ENCODE measurements at places on chromosomes 2 and 18. TPM values are rescaled to one million over a fixed set of nuclear protein-coding genes. Genes with fewer than 3 reads are reported as not detected.

DNA sequence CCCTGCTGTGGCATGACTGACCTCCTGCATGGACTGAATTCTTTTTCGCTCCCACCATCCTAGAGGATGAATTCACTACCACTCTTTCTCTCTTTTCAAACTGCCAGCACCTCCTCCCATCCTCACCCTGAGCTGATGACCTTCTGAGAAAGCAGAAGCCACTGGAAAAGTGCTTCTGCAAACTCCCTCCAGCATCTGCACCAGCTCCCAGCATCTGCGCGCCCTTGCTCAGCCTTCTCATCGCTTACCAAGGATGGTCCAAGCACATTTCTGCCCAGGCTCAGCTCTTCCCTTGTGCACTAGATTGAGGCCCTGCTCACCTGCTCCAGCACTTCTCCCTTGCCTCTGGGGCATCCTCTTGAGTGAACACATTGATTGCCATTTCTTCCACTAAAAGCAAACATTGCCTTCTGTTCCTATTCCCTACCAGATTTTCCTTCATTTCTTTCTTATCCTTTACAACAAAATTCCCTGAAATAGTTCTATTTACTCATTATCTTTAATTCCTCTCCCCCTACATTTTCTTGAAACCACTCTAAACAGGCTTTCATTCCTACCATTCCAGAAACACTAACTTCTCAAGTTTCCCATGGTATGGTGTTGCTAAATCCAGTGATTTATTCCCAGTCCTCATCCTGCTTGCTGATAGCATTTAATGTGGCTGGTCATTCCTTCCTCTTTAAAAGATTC is 42.7 kb upstream of the IL1RL1 start:
- no peak for DNase-seq

GRCh38 chr18:2423761-2424160 is 147.5 kb downstream of the METTL4 start:
- no peak for DNase-seq

GRCh38 chr18:50190236-50190635 is 4.7 kb downstream of the MYO5B start:
- no peak for DNase-seq

DNA sequence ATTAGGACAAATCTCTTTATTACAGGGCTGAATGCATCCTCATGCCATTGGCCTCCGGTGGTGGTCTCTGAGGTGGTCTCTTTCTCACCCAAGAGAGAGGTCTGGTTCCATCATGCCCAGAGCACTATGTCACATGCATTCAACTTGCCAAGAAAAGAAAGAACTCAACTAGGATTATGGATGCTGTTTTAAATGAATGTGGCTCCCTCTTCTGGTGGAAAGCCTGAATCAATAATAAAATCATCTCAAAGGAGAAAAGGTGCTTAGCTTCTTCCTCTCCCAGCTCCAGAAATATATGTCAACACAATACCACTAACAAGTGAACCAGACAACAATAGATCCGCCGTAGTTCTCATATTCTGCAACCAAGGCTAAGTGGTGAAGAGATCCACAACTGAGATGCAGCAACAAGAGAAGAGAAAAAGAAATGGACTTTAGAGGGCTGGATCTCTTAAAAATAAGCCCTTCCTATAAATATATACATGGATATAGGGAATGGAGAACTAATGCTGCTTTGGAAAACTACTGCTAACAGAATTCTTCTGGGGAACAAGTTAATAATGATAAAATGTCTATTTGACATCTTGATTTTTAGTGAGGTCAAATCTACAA is 396.8 kb downstream of the NCKAP5 start:
- no peak for DNase-seq

DNA sequence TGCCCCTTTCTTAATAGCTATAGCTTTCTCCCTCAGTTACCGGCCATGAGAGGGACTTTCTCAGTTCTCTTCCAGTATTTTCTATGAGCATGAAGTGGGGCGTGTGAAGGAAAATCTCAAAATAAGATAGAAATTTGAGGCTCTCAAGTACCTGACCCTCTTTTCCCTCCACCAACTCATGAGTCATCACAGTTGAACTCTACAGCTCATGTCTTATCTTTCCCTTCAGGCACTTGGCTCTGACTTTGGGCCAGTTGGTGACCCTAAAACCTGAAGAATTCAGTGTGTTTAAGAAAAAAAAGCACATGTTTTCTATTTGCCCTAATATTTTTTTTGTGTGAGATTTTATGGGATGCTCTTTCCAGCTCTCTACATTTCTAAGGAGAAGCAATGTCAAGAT is 896.7 kb upstream of the ZEB2 start:
- DNase-seq: no peak

DNA sequence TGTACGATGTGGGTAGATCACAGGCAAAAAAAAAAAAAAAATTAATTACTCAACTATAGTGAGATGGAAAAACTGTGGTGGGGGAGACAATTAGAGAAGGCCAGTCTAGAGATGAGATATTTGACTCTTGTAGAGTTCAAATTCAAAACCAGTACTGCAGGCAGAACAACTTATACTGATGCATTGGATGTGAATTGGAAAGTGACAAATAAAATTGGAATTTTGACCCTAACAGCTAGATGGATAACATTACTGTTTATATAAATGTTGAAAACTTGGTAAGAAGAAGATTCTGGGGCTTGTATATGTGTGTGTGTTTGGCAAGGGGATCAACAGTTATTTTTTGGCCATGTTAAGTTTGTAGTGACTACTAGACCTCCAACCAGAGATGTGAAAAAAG is 256.9 kb downstream of the RND3 start:
- no peak for DNase-seq

GRCh38 chr2:216648105-216648504 is 14.9 kb downstream of the IGFBP2 start:
- no peak for DNase-seq

DNA sequence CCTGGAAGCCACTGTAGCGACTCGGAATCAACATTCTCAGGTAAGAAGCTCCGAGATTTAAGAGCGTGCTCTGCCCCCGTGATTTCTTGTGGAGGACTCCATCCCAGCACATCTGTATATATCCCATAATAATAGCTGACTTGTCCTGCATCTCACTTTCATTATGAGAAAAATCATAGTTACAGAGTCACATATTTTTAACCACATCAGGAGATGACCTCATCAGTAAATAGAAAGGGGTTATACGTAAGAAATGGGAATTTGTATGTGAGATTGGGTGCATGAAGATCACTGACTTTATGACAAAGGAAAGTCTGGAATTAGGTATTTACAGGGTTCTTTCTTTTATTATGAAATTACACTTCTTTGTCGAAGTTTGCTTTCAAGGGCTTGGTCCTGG is 16.4 kb upstream of the TMEM18 start:
- DNase-seq: no peak

DNA sequence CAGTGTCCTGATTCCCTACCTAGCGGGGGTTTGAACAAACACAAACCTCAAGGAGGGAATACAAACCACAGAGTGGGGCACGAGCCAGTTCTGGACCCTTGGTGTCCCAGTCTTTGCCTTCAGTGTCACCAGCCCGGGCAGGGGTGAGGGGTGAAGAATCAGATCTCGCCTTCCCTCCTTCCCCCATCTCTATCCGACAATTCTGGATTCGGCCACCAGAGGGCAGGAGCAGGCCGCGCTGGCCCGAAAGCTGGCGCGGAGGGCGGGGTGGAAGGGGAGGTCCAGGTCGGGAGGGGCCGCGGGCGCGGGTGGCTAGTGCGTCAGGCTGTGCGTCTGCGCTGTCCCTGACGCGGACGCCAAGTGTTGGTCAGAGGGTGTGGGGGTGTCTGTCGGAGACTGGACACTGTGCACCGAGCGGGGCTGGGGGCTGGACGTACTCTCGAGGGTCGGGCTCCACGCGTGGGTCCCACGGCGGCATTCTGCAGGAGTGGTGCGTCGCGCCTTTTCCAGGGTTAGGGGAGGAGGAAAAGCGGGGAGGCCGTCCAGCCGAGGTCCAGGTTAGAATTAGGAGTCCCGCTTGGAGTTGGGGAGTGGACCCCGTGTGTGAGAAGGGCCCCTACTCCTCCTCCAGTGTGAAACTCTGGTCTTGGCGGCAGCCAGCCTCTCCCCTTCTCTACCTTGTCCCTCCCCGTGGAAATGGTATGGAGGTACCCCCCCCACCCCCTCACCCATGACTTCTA is 2.9 kb upstream of the CRYBA2 start:
- peak; percentile 90 for DNase-seq

Gene TMEM87B
- polyA plus RNA-seq: 3.1 TPM

Data from psoas muscle (tissue), 8 donors.